AG04450 (cell line): ENCODE measurements at places on chromosomes 6 and 20.

DNA sequence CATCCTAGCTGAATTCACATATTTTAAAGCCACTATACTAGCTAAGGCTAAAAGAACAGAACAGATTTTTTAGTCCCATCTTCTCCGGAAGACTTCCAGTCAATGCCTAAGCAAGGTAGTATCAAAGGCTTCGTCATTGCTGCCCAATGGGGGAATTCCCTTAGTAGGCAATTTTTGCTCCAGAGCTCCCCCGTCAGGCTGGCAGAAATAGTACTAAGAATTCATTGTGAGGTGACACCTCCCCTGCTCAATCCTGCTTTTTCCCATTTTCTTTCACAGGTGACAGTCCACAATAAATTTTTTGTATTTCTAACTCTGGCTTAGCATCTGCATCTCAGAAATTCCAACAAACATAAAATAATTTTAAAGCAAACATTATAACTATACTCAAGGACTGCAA is 52.8 kb upstream of the SRSF6 start:
- DNase-seq = no peak

GRCh38 chr6:149331043-149331807 is 13.7 kb downstream of the TAB2 start:
- DNase-seq = no peak

GRCh38 chr6:105402090-105402938 is 568 bp downstream of the PREP start:
- no peak for DNase-seq

GRCh38 chr20:38447931-38448675 is 13.0 kb upstream of the SNHG17 start:
- no peak for DNase-seq

DNA sequence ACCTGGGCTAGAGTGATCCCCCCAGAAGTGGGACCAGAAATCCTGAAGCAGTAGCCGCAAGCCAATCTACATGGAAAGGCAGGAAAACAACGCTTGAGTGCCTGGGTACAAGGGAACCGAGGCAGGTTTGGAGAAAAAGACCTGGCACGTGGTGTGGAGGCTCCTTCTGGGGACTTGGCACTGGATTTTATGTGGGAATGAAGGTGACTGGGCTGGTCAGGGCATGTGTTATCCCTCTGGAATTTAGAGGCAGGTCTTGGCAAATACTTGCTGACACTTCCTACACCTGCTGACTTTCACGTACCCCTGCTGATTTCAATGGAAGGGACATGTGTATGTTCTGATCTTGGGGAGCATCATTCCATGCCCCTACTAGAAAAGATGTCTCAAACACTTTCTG is 25.0 kb upstream of the FAM217A start:
- DNase-seq = no peak

DNA sequence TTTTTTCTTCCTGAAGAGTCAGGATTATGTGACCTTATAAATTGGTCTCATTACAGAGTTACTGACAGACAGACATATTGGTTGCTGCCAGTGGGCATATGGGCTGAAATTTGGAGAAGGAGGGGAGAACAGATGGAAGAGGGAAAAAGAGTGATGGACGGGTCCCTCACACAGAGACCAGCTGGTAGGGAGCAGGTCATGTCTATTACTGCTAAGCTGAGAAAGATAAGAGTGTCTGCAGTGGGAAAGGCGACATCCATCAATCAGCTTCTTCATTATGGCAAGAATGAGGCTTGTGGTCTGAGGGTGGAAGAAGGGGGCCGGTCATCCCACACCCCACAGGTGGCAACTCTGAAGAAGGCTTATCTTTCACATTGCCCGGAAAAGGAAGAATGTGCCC is 353.8 kb upstream of the RSPO3 start:
- DNase-seq = no peak

GRCh38 chr6:155078331-155078745 is 83.2 kb downstream of the TIAM2 start:
- no peak for DNase-seq

GRCh38 chr6:130655586-130655985 is 171.6 kb upstream of the SMLR1 start:
- no peak for DNase-seq

DNA sequence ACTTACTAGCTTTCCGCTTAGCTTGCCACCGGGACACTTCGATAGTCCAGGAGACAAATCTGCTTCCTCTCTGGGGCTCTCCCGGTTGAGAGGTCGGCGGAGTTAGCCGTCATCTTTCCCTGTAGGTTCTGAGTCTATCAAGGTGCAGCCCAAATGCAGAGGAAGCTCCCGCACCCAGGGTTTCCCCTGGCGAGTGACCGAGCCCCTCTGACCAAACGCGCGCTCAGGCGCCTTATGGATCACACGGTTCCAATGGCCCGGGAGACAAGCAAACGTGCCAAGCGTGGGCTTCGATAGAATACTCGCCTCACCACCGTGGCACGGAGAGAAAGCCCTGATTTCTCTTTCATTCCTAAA is 15.8 kb upstream of the FOXC1 start:
- DNase-seq = no peak

- DNase-seq = no peak
Measured at GRCh38 chr20:61042506-61043385, 209.3 kb upstream of the CDH4 start.

- DNase-seq = no peak
Measured at GRCh38 chr6:16585805-16586204, 175.5 kb downstream of the ATXN1 start.

DNA sequence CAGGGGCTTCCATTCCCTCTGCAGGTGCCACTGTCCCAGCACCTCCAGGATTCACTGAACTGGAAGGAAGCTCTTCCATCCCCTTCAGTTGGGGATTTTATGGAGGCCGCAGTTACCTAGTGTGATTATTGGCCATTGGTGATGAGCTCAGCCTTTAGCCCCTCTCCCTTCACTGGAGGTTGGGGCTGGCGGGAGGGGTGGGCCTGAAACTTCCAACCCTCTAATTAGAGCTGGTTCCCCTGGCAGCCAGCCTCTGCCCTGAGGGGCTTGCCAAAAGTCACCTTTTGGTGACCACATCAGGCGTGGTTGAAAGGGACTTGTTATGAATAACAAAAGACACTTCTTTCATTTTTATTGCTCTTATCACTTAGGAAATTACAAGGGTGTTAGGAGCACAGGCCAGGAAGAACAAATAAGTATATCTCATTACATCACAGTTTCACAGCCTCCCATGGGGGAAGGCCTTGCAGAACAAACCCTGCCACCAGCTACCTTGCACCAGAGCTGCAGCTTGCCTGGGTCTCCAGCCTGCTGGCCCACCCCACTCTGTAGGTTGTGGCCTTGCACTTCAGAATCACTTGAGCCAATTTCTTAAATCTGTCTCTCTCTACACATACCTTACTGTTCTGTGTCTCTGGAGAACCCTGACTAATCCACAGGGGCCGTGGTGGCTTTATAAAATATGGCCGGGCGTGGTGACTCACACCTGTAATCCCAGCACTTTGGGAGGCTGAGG is 5.0 kb downstream of the PYGB start:
- no peak for DNase-seq

GRCh38 chr6:24887545-24888140 is 48.1 kb downstream of the RIPOR2 start:
- no peak for DNase-seq

DNA sequence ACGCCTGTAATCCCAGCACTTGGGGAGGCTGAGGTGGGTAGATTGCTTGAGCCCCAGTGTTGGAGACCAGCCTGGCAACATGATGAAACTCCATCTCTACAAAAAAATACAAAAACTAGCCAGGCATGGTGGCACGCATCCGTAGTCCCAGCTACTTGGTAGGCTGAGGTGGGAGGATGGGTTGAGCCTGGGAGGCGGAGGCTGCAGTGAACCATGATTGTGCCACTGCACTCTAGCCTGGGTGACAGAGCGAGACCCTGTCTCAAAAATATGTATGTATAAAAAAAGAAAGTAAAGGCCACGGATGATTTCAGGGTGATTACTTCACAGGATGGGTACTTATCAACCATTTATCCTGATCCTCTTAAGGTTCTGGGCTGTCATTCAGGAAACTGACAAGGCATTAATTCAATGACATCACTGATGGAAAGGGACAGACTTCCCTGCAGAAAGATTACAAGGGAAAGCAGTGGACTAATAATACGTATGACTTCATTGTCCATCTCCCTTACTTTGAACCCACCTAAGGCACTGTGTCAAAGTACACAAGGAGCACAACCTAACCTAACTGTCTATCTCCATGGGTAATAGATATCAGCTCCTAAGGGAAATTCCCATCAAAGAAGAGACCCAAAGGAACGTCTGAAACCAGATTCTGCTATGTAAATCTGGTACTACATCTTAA is 61.2 kb downstream of the ZMYND8 start:
- DNase-seq = no peak

DNA sequence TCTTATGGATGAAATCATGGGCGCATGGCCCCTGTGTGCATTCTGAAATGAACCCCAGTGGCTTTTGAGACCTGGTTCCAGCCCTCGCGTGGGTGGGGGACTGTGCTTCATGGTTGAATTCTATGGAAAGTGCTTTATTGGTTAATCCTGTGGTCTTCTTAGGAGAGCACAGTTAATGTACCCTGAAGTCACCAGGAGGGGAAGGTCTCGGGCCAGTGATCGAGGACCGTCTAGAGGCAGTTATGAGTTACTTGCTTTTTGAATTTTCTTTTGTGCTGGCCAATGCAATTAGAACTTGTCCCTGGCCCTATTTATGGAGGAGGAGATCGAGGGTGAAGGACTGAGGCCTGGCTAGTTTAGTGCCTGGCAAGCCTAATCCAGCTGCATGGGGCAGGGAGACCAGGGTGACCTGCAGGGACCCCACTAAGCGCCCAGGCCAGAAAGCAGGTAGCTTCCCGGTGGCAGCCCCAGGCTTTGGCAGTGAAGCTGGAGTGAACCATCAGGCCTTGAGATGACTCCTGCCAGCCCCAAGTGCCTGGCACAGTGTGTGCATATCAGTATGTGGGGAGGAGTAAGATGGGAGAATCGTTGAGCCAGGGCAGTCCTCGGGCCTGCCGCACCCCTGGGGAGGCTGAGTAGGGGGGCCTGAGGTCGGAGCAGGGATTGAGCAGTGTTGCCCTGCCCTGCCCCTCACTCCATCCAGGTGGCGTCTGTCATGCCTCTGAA is 144.6 kb upstream of the RNF24 start:
- DNase-seq = no peak

GRCh38 chr6:50851049-50851845 is 32.6 kb downstream of the TFAP2B start:
- DNase-seq = no peak

DNA sequence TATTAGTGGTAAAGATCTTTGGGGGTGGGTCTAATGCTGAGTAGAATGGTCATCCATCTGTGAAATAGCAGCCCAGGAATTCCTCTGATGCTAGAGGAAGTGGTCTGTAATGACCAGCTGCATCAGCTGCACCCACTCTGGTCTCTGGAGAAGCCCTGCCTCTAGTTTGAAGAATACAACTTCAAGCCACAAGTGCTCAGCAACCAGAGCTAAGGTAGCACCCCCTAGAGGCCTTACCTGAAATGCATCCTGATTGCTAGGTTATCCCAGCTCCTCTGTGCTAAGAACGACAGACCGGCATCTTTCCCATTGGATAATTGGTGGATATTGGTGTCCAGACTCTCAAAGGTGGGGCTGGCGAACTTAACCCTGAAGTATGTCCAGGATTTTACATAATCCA is 58.2 kb downstream of the DNAH8 start:
- no peak for DNase-seq

DNA sequence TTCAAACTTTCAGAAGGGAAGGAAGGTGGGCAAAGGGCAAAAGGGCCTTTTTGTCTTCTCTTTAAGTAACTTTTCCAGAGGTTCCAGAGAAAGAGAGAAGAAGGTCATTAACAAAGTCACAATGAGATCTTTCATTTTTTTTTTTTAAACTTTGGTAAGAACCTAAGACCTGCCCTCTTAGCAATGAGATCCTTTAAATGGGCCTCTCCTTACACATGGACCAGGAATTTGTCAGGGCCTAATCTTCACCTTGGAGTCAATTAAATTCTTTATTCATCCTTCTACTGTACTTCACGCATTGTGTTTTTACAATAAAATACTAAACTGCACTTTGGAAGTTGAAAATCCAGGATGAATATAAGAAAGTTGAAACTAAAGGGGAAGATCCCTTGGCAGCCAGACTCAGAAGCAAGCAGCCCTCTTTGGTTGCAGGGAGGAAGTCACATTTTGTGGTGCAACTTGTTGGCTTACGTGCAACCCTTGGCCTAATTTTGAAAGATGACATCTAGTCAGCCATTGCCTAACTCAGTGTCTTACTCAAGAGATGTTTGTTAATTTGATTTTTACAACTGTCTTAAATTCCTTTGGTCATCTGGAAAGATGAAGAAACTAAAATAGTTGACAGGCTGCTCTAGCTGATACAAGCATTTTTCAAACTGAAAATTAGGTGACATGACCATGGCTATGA is 11.9 kb upstream of the TMEM170B start:
- no peak for DNase-seq

- no peak for DNase-seq
Measured at GRCh38 chr6:20234136-20234535, 21.9 kb upstream of the MBOAT1 start.

DNA sequence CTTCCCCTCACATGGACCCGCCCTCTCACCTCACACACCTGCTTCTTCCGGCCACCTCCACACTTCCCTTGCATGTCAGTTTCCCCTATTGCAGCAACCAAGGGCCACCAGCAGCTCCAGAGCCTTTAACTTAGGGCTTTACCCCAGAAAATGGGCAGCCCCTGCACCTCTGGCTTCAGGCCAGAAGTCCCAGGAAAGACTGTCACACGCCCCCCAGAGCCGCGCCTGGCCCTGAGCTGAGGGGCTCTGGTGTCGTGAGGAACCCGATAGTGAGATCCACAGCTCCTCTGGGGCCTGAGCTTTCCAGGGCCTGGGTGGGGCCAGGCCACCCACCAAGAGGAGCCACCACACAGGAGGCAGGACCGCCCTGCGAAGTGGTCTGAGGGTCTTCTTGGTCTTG is 182.4 kb downstream of the DLL1 start:
- DNase-seq = no peak

DNA sequence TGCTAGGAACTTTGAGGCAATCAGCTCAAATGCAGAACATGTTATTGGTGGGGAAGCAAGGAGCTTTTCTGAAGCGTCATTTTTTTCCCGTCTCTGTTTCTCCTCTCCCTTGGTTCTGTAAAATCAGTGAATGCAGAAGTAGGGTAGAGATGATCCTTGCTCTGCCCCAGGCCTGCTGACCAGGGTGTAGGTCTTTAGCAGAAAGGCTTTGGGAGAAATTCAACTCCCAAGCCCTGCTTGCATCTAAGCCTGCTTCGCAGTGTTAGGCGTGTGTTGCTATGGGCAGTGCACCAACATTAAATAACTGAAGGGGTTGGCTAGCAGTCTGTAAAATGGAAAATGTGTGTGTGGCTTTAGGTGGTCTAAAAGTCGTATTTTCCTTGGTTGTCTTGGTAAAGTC is 45.9 kb downstream of the SASH1 start:
- no peak for DNase-seq

GRCh38 chr6:112281821-112282615 is 27.7 kb upstream of the LAMA4 start:
- DNase-seq = peak; percentile 82

- DNase-seq = no peak
Measured at GRCh38 chr20:9576695-9577094, 62.3 kb downstream of the LAMP5 start.

DNA sequence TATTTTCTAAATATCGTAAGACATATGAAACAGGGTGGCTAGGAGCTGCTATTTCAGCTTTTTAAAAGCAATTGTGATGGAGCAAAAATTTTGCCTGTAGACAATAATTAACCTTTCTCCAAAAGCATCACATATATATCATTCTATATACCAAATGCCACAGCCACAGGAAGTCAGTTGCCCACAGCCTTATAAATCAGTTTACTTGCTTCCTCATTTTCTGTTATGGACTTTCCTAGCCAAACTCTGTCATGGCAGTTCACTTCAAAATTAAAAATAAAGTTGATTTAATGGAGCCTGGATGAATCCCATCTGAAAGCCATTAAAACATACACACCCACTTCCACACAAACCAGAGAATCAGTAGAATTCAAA is 93.4 kb upstream of the NHSL1 start:
- DNase-seq = no peak
